ENCODE measurements at places on chromosomes 13 and 19.
A peak's percentile ranks its signal among the peaks of the same experiment; 100 is the strongest.

DNA sequence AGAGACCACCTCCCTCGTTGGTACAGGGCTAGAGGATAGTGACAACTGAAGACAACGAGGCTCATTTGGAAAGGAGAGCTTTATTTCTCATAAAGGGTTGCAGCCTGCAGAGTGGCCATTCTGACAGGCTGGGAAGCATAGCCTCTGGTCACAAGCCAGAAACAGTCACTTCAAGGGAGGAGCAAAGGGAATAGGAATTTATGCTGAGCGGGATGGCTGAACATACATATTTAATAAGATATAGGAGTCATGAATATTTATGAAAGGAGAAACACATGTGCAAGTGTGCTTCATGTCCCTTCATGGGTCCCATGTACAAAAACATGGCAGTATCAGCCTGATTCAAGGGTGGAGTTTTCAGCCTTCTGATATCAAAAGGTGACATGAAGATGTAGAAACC, 27.1 kb upstream of the URI1 start:
- DNase-seq: no peak

DNA sequence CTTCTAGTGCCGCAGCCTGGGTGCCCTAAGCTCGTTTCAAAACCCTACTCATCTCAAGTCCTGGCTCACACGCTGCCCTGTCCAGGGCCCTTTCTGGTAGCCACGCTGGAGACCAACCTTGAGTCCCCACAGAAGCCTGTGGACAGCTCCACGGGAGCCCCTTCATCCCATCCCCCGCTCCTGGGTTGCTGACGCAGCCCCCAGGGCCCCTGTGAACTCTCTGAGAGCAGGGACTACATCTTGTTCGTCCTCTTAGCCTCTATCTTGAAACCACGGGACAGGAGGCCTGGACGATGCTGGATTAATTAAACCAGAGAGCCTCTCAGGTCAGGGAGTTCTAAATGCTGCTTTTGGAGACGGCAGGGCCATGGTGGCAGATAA, 7.4 kb downstream of the MLLT1 start:
- DNase-seq: no peak

DNA sequence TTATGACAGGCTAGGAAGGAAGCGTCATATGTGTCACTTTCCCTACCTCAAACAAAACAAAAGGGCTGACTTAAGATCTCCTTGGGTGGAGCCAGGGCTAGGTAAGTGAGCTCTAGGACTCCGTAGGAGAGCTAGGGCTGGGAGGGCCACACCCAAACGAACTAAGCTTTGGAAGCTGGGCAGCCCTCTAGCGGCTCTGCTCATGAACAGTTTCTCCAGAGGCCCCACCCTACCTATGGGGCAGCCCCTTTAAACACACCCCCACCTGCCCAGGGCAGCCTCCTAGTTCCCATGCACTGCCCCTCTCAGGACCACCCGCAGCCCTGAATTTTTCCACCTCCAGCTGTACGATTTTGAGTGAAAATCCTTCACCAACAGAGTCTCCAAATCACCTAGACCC, 3.5 kb downstream of the PEG3 start:
- DNase-seq: peak; percentile 76

DNA sequence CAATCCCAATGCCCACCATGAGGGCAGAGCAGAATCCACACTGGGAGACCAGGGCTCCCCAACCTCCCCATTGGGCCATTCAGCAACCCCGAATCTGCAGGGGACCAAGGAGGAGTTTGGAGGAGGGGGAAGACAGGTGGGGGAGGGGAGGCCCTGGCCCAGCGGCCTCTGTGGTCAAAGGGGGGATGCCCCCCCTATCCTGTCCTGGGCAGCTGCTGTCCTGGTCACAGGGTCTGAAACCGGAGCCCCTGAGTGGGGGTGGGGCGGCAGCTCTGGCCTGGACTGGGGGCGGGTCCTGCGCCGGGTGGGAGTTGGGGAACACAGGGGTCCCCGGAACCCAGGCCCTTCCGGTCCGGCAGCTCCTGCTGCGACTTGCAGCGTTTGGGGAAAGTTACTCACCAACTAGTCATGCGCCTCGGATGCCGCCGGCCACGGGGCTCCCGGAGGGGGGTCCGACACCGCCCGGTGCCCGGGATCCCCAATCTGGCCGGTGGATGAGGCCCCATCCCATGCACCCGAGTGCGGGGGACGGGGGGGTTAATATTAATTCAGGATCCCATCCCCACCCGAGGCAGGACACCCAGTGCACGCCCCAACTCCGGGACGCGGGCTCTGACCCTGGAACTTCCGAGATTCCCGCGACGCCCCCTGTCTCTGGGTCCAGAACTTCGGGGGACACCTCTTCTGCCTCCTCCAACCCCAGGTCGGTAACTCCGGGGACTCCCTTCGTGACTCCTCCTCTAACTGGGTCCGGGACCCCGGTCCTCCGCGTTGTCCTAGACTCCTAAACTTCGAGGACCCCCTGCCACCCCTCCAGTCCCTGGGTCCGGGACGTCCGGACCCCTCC, 872 bp downstream of the HOMER3 start:
- no peak for DNase-seq

- DNase-seq: no peak
Observed at GRCh38 chr13:24148414-24149235, 11.9 kb upstream of the SPATA13 start.

DNA sequence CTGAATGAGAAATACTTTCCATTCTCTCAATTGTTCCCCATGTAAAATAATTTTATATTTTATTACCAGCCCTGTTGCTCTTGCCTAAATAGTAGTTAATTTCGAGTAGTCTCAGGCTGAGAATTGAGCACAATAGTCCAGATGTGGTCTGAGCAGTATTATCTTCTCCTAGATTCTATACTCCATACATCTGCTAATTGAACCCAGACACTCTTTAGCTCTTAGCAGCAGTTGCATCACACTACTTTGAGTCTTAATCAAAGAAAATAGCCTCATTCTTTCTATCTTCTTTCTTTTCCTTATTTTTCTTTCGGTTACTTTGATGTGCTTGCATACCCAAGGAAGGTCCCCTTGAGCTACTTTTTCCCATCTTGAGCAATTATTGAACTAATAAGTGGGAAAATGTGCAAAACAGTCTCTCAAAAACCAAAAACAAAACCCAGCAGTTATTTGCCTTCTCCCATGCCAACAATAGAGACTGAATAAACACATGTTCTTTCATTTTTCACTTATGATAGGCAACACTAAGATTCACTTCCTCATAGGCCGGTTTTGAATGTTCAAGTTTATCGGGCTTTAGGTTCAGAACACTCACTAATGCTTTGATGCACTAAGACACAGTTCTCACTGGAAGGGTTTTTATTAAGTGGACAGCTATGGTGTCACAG, 204.5 kb downstream of the POU4F1 start:
- DNase-seq: no peak

Data from NCI-H69 (cell line).